Suprapubic skin (tissue), 4 donors: ENCODE measurements at places on chromosomes 12 and 14.

DNA sequence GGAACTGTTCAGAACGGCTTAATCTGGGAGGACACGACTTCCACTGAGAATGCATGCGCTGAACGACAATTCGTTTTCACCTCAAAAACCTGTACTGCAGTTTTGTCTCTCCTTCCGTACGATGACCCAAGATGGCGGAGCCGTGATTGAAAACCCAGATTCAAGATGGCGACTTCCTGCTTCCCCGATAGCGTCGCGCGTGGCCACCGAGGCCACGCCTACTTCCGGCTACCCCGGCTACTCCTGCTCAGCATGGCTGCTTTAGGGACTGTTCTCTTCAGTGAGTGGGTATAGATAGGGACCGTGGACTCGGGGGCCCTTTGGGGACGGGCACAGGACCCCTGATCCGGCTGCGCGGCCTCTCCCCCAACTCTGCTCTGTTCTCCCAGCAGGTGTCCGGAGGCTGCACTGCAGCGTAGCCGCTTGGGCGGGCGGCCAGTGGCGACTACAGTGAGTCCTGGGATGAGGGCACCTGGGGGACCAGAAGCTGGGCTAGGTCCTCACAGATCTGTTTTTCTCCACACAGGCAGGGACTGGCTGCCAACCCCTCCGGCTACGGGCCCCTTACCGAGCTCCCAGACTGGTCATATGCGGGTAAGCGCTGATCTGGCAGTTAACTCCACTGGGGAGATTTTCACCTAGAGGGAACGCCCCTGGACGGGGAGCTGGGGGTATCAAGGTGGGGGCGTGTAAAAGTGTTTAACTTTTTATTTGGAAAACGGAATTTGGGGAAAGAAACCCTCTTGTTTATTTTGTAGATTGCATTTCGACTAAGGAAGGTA, at the start of gene MRPL52:
MRPL52 (plus strand) TSS at position 227 of the 782 bp plus-strand sequence; CDS start at position 253, 26 bp downstream.
- peak; percentile 93 for DNase-seq

- DNase-seq = no peak
These were observed 270.5 kb downstream of the DUSP6 start for GRCh38 chr12:89081719-89082369.

DNA sequence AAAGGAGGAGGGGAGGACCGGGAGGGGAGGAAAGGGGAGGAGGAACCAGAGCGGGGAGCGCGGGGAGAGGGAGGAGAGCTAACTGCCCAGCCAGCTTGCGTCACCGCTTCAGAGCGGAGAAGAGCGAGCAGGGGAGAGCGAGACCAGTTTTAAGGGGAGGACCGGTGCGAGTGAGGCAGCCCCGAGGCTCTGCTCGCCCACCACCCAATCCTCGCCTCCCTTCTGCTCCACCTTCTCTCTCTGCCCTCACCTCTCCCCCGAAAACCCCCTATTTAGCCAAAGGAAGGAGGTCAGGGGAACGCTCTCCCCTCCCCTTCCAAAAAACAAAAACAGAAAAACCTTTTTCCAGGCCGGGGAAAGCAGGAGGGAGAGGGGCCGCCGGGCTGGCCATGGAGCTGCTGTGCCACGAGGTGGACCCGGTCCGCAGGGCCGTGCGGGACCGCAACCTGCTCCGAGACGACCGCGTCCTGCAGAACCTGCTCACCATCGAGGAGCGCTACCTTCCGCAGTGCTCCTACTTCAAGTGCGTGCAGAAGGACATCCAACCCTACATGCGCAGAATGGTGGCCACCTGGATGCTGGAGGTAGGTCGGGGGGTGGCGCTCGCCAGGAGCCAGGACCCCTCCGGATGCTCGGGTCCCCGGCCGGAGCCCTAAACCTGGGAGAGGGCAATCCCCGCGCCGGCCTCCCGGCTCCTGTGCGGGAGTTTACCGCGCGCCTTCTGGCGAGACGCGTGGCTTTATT, at the start of gene CCND2:
CCND2 (plus strand) TSS at position 111 of the 744 bp plus-strand sequence; CDS start at position 390, 279 bp downstream.
- peak; percentile 90 for DNase-seq

DNA sequence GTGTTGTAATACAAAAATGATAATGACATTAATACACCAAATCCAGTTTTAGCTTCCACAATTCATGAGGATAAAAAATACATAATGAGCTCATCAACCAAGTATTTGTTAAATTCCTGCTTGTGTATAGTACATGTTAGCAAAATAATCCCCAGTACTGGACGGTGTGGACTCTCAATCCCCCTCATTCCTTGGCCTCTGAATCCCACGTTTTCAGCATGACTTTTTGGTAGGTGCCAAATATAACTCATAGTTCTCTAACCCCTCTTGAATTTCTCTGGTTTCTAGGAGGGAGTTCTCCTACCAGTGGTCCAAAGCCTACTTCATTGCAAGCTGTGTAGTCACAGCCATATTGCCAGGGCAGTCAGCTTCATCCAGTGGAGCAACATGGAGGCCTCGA, 41.4 kb upstream of the EPS8 start:
- no peak for DNase-seq

DNA sequence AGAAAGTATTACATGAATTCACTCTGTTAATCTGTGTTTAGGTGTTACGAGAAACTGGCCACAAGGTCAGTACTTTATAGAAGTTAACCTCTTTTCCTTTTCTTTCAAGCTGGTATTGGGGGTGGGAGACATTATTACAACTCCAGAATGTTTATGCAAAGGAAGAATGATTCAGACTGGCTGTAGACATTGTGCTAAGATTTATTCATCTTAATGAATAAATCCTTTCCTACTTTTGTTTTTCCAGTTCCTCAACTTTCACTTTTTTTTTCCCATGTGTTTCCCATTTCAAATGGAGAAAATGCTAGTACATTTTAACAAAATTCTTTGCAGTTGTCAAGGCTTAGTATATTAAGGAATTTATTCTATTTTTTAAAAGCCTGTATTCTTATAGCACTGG, 1.3 kb downstream of the OTOGL start:
- DNase-seq = no peak

GRCh38 chr12:3299929-3300832, 190.8 kb upstream of the PRMT8 start:
- DNase-seq = peak; percentile 94

DNA sequence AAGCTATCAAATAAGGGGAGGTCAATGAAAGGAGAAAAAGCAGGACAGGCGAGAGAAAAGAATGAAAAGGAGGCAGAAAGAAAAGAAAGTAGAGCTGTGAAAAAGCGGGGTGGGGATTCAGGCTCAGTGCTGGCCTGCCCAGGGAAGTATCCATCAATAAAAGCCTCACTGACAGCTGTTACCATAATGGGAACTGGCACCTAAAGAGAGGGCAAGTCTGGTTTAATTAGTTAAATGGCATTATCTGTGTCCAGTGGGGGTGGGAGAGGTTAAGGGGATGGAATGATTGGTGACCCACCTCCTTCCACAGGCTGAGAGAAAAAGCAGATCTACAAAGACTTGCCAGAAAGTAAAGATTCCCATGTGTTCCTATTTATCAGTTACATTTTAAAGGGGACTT, 7.4 kb downstream of the SALL2 start:
- DNase-seq = no peak

DNA sequence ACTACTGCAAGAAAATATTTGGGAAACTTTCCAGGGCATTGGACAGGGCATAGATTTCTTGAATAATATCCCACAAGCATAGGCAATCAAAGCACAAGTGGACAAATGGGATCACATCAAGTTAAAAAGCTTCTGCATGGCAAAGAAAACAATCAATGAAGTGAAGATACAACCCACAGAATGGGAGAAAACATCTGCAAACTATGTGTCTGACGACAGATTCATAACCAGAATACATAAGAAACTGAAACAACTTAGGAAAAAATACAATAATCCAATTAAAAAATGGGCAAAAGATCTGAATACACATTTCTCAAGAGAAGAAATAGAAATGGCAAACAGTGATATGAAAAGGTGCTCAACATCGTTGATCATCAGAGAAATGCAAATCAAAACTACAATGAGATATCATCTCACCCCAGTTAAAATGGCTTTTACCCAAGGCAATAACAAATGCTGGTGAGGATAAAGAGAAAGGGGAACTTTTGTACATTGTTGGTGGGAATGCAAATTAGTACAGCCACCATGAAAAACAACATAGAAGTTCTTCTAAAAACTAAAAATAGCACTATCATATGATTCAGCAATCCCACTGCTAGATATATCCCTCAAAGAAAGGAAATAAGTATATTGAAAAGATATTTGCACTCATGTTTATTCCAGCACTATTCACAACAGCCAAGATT, 33.8 kb upstream of the ATP2B1 start:
- DNase-seq = no peak

DNA sequence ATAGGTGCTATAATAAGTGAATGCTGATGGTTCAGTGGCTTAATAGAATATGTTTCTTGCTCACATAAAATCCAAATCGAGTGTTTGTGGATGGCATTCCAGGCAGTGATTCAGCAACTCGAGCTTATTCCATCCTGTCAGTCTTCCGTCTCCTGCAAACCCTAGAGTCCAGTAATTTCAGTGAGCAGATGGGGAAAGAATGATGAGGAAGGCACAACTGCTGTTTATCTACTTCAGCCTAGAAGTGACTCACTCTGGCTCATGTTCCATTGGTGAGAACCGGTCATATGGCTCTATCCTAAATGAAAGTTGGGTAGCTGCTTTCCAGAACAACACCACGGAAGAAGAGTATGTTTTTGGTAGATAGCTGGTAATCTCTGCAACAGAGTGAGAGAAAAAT, 421.8 kb upstream of the PDE3A start:
- no peak for DNase-seq

- no peak for DNase-seq
These were observed 18.9 kb downstream of the WSB2 start for GRCh38 chr12:118042091-118042490.

DNA sequence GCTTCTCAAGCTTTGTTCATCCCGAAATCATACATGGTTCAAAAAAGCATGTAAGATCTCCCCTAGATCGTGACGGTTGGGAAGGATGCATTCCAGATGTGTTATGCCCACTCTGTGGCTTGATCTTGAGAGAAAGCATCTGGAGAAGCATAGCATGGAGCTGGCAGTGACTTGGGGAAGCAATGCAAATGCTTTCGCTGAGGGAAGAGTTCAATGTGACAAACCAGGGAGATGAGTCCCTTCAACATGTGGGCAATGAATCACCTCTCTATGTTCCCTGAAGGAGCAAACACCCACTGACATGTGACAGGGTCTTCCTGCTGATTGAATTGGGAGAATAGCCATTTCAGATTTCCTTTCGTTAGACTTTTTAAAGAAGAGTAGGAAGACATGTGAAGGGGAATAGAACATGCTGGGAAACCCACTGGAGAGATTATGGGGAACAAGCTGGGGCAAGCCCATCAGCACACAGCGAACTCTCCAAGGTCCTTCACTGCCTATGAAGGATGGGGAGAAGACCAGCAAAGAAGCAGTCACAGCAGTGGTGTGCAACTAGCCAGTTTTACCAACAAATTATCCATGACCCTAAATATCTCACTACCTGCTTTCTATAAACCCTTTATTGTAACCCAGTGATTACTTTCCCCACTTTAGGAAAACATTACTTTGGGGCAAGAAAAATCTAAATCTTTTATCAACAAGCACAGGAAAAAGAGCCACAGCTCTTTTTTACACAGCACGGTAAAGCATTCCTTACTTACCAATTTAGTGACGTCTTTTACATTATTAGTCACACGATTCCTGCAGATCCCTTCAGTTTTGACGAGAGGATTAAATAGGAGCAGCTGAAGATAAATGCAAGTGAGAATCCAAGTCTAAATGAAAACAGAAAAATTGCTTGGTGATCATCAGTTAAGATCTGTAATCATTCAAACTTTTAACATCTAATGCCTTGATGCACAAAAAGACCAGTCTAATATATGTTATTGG, 35.0 kb downstream of the KITLG start:
- DNase-seq = no peak
